ENCODE measurements at places on chromosomes 12 and 14.

DNA sequence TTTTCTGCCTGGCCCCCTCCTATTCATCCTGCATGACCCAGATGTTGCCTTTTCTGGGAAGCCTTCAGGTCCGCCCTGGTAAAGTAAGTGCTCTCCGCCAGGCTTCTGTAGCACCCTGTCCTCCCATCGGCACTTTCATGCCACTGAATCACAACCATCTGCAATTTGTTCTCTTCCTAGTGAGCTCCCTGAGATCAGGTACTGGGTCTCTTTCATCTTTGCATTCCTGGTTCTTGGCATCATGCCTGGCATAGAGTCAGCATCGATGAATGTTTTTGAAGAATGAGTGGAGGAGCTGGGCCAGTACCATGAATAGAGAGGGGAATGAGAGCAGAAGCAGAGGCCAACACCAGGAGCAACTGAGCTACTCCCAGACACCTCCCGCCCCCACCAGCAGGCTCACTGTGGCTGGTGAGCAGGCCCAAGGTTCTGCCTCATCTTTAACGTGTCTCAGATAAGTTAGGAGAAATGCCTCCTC lies 13.1 kb downstream of the ZDHHC22 start:
- no peak for DNase-seq

DNA sequence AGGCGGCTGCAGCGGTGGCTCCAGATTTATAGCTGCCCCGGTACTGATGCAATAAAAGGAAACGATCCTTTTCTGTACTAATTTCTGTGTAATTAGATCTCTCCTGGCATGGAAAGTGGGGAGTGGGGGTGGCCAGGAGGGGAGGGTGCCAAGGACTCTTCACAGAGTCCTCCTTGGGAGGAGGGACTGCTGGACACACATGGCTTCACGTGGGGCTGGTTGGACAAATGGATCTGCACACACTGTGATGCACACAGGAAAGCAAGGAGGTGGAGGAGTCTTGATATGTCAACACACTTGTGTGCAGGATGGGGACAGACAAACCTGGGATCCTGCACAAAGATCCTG lies 23.8 kb upstream of the ATP5MC2 start:
- no peak for DNase-seq

- no peak for DNase-seq
Measured at GRCh38 chr12:89574736-89575208, 48.9 kb upstream of the POC1B start.

DNA sequence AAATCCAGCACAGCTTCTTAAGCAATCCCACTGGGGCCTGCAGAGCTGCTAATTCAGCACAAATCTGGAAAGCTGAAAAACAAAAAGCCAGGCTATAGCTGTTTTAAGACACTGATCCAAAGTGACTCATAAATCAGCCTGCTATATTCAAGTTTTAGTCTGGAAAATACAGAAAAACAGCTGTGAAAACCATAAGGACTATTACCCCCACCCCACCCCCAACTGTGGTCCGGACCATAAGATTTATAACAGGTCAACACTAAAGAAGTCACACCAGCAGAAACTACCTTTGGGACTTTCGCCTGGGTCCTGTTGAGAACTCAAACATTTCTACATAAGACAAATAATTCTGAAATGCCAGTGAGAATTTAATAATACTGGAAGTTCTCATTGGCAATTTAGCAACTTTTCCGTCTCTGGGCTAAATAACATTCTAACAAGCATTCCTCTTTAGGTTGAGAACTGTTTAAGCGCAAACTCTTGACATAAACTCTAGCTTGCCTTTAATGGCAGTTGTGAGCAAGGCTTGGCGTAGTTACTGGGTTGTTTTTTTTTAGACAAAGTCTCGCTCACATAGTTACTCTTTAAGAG lies 3.3 kb downstream of the LRIG3 start:
- DNase-seq, result no peak

- no peak for DNase-seq
Measured at GRCh38 chr12:7501031-7501588, 2.5 kb downstream of the CD163 start.

GRCh38 chr12:53179687-53180219 lies 769 bp upstream of the ZNF740 start:
- DNase-seq, result no peak

- no peak for DNase-seq
Measured at GRCh38 chr14:98888927-98889835, 382.8 kb downstream of the BCL11B start.

DNA sequence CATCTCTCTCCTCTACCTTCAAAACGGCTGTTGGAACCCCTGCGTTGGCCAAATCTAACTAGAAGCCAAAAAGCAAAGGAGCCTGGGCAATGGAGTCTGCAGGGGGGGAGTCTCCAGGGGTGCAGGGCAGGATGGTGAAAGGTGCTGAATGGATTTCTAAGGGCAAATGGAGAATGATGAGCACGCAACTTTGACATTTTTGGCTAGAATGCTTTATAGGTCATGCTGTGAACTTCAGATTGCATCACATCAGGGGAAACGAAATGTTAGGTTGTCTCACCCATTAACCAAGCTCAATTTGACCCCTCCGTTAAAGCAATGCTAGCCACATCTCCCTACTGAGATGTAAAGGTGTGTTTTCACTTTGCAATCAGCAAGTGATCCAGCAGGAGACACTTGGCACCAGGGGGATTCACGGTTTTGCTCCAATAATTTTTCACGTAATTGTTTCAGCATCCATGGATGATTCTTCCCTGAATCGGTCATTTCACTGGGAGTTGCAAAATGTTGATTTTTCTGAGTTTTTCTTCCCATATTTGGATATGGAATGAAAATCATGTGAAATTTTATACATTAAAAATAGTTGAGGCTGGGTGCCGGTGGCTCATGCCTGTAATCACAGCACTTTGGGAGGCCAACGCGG lies 78.0 kb upstream of the MDM1 start:
- no peak for DNase-seq

DNA sequence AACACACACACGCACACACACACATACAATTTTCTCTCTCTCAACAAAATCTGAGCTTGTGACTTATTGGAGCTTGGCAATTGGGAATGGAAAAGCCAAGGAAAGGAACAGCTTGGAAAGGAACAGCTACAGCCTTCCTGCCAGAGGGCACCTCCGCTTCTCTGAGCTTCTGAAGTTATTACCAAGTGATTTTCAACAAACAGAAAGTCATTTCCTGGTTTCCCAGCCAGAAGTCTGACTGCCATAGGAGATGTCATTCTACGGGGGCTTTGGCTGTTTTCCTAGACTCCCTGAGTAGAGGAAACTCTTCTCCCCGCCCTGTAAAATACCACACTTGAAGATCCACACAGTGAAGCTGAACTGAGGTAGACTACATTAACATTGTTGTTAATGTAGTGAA lies 198.3 kb downstream of the CFAP54 start:
- DNase-seq, result no peak

DNA sequence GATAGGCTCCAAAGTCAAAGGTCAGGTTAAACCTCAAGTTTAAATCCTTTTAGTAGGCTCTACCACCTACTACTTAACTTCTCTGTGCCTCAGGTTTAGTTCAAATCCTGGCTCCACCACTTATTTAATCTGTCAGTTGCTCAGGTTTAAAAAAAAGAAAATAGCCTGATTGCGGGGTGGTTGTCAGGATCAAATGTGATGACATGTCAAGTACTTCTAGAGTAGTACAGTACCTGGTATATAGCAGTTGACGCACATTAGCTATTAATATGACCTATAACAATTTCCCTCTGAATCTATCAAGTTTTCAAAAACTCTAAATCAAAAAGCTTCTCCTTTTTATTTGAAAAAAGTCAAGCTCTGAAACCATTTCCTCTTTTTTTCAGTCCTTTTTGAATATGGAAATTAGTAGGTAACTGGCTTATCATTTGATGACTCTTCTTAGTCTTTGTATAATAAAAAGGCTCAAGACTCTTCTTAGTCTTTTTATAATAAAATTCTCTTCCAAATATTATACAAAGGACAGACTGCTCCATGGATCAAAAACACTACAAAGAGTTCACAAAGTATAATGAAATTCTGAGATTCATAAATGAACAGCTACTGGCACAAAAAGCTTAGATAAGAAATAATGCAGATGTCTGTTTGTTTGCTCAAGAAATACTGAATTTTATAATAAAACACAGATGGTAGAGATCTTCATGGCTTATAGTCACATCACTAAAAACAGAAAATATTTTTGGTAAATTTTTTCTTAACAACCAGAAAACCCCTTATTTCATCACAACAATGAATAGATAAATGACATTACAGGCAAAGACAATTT lies 5.0 kb downstream of the OSBPL8 start:
- DNase-seq, result no peak

GRCh38 chr12:20492251-20492760 lies 124.0 kb downstream of the PDE3A start:
- DNase-seq, result no peak

- DNase-seq, result no peak
Measured at GRCh38 chr14:37890095-37890494, 294.7 kb downstream of the TTC6 start.

- DNase-seq, result no peak
Measured at GRCh38 chr12:110531741-110532333, 29.7 kb downstream of the RAD9B start.

DNA sequence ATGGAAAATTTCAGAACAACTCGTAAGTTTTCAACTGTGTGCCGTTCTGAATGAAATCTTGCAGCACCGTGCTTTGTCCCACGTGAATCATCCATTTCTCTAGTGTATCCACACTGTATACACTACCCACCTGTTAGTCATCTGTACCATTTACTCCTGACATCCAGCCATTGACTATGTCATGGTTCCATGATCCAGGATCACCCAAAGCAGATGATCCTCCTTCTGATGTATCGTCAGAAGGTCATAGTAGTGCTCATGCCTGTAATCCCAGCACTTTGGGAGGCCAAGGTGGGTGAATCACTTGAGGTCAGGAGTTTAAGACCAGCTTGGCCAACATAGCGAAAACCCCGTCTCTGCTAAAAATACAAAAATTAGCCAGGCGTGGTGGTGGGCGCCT lies 122.9 kb downstream of the PPHLN1 start:
- DNase-seq, result no peak

GRCh38 chr14:103045371-103045869 lies 11.9 kb downstream of the CDC42BPB start:
- no peak for DNase-seq

DNA sequence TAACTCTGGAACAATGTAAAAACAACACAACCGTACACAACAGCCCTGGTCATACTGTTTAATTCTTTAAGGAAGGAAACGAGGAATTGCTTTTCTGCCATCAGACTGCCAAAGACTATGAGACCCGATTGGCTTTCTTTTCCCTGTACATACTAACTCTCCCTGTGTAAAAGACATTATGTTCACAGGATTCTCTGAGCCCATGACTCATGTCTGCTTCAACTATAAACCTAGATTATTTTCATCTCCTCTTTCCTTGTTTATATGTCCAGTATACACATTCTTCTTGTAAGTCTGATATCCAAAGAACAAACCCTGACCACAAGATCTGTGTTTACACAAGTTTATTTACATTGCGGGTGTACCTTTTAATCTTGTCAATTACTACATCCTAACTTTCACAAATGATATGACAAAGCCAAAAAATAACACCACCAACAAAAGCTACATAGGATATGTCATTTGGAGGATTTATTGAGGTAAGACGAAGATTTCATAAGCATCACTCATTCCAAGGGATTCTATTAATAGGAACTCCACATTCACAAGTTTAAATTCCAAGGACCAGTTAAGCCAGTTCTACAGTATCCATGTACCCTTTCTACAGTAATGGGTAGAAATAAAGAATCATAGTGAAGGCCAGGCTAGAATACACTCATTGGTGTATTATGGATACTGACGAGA lies 67.3 kb downstream of the STXBP6 start:
- no peak for DNase-seq

DNA sequence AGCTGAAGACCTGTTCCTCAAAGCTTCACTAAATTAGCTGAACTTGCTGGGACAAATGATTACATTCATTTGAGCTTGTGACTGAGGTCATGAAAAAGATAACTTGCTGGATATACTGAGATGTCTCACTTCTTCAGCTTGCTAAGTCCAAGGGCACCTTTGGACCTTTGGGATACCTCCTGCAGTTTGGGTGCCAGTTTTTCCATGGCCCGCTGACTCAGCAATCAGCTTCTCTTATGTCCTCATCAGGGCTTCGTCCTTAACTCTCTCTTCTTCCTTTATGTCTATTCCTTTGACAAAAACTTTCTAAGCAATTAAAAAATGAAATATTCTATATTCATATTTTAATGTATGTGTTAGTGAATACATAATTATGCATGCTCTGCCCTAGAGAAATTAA lies 45.6 kb downstream of the OVCH1 start:
- no peak for DNase-seq

- no peak for DNase-seq
Measured at GRCh38 chr12:69994724-69995173, 169.7 kb downstream of the MYRFL start.

- no peak for DNase-seq
Measured at GRCh38 chr14:61656341-61656740, 39.0 kb upstream of the HIF1A start.

DNA sequence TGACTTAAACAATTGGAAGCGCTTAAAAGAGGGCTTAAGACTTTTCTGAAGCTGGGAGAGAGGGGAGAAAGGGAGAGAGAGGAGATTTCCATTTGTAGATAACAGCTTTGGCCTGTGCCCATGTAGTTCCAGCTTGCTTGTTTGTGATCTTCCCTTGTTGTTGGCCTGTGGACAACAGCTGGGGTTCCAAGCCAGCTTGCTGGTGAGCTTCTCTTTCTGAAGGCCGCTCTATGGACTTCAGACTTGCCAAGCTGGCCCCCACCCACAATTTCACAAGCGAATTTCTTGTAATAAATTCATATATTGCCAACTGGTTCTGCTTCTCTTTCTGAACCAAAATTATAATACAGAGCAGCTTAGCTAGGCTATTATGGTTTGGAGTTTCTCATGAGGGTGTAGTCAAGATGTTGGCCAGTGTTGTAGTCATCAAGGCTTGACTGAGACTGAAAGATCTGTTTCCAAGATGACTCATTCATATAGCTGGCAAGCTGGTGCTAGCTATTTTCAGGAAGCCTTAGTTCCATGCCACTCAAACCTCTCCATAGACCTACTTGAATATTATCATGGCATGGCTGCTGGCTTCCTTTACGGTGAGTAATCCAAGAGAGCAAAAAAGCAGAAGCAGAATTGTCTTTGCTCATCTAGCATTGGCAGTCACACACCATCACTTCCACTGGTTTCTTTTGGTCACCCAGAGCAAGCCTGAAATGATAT lies 89.4 kb downstream of the ATP23 start:
- no peak for DNase-seq

DNA sequence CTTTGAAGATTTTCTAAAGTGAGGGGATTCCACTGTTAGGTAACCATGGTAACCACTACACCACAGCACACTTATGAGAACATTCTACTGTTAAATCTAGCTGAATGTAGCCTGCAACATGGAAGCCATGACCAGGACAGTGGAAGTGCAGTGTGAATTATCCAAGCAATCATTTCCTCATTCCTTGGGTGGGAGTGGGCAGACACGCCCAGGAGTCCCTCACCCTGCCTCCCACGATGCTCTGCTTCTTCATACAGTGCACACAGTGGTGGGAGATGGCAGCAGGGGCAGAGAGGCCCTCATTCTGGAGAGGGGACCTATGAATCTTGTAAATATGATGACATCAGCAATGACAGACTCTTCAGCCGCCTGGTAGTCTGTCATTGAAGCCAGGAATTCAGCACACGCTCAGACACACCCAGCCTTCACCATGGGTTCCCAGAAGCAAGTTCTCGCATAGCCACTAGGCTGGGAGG lies 70.1 kb upstream of the HOXC13 start:
- DNase-seq, result no peak

- no peak for DNase-seq
Measured at GRCh38 chr14:35254736-35255135, 37.4 kb upstream of the PSMA6 start.
